HCT116 (cell line): ENCODE measurements at places on chromosomes 13 and 19. TPM values are rescaled to one million over a fixed set of nuclear protein-coding genes. Genes with fewer than 3 reads are reported as not detected.

The DCLK1 gene
- 0.10 TPM for total RNA-seq

The ATXN8OS gene
- total RNA-seq, result not detected

The ZBTB32 gene
- not detected for total RNA-seq

The GSX1 gene
- total RNA-seq, result not detected

The CD37 gene
- 0.76 TPM for total RNA-seq

The POU2F2 gene
- total RNA-seq, result 0.89 TPM

The IGFL3 gene
- total RNA-seq, result not detected

The SWSAP1 gene
- 2.5 TPM for total RNA-seq

The U2AF1L4 gene
- total RNA-seq, result 15.6 TPM

The SIAH3 gene
- not detected for total RNA-seq

The FUT6 gene
- not detected for total RNA-seq

DNA sequence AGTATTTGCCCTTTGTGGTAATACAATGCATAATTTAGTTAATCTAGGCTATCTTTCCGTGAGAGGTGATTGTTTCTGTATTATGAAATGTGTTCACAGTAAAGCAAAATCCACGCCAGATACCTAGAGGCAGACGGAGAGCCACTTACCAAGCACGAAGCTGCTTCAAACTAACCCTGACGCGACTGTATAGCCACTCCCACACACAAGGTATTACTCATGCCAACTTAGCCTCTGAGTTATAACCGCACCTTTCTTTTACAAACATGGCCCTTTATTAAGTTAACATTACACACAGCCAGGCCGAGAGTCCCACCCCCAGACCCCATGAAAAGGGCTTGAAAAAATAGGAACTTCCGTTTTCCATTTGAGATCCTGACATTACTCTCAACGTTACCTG lies 185.7 kb downstream of the ABCC4 start:
- no peak overlapping the region for H3K4me3 ChIP-seq
- no peaks in the 10 kb centered on the region for H3K27me3 ChIP-seq
- DNase-seq, result no peak
- H3K27ac ChIP-seq, result no peak overlapping the region

DNA sequence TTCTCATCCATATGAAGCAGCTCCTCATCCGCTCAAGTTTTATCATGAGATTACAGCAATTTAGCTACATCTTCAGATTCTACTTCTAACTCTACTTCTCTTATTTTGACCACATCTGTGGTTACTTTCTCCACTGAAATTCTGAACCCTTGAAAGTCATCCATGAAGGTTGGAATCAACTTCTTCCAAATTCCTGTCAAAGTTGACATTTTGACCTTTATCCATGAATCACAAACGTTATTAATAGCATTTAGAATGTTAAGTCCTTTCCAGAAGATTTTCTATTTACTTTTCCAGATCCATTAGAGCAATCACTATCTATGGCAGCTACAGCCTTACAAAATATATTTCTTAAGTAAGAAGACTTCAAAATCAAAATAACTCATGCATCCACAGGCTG lies 421.7 kb upstream of the GPC6 start:
- no peaks in the 10 kb centered on the region for H3K27me3 ChIP-seq
- no peak overlapping the region for H3K4me3 ChIP-seq
- no peak overlapping the region for H3K27ac ChIP-seq
- H3K36me3 ChIP-seq, result no peaks in the 10 kb centered on the region
- no peaks in the 10 kb centered on the region for H3K4me1 ChIP-seq

DNA sequence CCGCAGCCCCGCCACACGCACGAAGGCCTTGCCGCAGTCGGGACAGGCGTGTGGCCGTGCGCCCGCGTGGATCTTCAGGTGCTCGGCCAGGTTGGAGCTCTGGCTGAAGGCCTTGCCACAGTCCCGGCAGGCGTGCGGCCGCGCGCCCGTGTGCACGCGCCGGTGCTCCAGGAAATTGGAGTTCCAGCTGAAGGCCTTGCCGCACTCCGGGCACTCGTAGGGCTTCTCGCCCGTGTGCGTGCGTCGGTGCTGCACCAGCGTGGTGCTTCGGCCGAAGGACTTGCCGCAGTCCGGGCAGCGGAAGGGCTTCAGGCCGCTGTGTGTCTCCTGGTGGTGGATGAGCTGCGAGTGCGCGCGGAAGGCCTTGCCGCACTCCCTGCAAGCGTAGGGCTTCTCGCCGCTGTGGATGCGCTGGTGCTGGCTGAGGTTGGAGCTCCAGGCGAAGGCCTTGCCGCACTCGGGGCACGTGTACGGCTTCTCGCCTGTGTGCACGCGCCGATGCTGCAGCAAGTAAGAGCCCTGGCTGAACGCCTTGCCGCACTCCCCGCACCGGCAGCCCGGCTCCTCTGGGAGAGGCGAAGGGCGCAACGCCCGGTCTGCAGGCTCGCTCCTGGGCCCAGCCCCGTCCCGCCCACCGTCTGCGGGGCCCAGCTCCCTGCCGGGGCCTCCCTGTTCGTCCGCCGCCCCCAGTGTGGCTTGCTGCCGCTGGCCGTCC lies 3.6 kb upstream of the A1BG start:
- peaks cover 6% of the 10 kb centered on the region; the same call in 1 of the 2 replicates for H3K4me1 ChIP-seq
- no peak overlapping the region for H3K4me3 ChIP-seq
- no peaks in the 10 kb centered on the region for H3K36me3 ChIP-seq
- H3K27ac ChIP-seq, result no peak overlapping the region
- H3K27me3 ChIP-seq, result no peaks in the 10 kb centered on the region

- no peaks in the 10 kb centered on the region for H3K36me3 ChIP-seq
- DNase-seq, result no peak
- no peak overlapping the region for H3K27ac ChIP-seq
- no peaks in the 10 kb centered on the region for H3K27me3 ChIP-seq
- H3K4me3 ChIP-seq, result no peak overlapping the region
These were observed 79.9 kb downstream of the ZNF431 start for GRCh38 chr19:21221693-21222092.

DNA sequence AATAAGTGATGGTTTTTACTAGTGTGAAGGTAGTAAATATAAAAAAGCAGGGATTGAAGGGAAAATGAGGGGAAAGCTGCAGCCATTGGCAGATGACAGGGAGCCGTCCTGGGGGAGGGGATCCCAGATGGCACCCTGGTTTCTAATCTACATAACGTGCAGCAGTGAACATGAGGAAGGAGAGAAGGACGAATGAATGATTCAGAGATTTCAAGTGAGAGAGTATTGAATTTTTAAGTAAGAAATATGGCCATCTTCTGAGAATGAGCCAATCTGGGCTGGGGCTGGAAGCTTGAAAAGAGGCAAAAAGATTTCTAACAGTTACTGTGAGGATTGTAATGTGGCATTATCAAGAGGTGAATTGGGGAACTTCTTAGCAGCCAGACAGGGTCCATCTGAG lies 414.2 kb downstream of the MYO16 start:
- no peak overlapping the region for H3K27ac ChIP-seq
- H3K36me3 ChIP-seq, result no peaks in the 10 kb centered on the region
- H3K27me3 ChIP-seq, result no peaks in the 10 kb centered on the region
- H3K4me1 ChIP-seq, result no peaks in the 10 kb centered on the region
- no peak overlapping the region for H3K4me3 ChIP-seq
- DNase-seq, result no peak

- no peak overlapping the region for H3K4me3 ChIP-seq
- DNase-seq, result no peak
- no peaks in the 10 kb centered on the region for H3K27me3 ChIP-seq
These were observed 20.8 kb downstream of the PLEKHJ1 start for GRCh38 chr19:2215281-2215751.

DNA sequence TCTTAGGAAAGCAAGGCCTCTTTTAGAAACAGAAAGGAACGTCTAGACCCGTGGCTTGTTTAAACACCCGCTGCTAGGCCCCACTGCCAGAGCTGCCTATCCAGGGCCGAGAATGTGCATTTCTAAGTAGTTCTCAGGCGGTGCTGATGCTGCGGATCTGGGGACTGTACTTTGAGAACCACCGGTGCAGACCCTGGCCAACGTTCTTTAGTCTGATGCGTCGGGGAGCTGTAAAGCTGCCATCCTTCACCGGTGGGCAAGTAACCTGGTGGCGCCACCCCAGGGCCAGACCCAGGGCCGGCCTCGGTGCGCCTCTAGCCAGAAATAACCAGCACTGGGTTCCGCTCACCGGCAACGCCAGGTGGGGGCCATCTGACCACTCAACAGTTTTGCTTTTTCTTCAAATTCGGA lies 47.1 kb downstream of the TGDS start:
- no peaks in the 10 kb centered on the region for H3K36me3 ChIP-seq
- DNase-seq, result peak; percentile 40
- no peaks in the 10 kb centered on the region for H3K27me3 ChIP-seq
- peak overlapping the region; percentile 74 for H3K27ac ChIP-seq
- peak overlapping the region; percentile 64 for H3K4me3 ChIP-seq

GRCh38 chr19:43641333-43641732 lies 1.7 kb upstream of the CADM4 start:
- H3K4me3 ChIP-seq, result no peak overlapping the region
- H3K27me3 ChIP-seq, result peaks cover 7% of the 10 kb centered on the region; the same call in 1 of the 2 replicates
- H3K4me1 ChIP-seq, result peaks cover 10% of the 10 kb centered on the region
- no peak overlapping the region for H3K27ac ChIP-seq

- no peaks in the 10 kb centered on the region for H3K4me1 ChIP-seq
- no peak overlapping the region for H3K27ac ChIP-seq
- no peak for DNase-seq
- no peak overlapping the region for H3K4me3 ChIP-seq
- H3K36me3 ChIP-seq, result no peaks in the 10 kb centered on the region
These were observed 53.7 kb downstream of the USP12 start for GRCh38 chr13:27117952-27118351.

GRCh38 chr19:30784850-30785457 lies 412.8 kb downstream of the ZNF536 start:
- no peak overlapping the region for H3K27ac ChIP-seq
- H3K27me3 ChIP-seq, result no peaks in the 10 kb centered on the region
- no peaks in the 10 kb centered on the region for H3K36me3 ChIP-seq
- no peak overlapping the region for H3K4me3 ChIP-seq

- H3K27me3 ChIP-seq, result no peaks in the 10 kb centered on the region
- no peaks in the 10 kb centered on the region for H3K36me3 ChIP-seq
- peaks cover 37% of the 10 kb centered on the region for H3K4me1 ChIP-seq
- H3K27ac ChIP-seq, result no peak overlapping the region
- no peak overlapping the region; the same call in 1 of the 2 replicates for H3K4me3 ChIP-seq
- DNase-seq, result no peak
These were observed 2.3 kb downstream of the DHRS12 start for GRCh38 chr13:51801631-51802099.

- H3K27ac ChIP-seq, result no peak overlapping the region
- H3K4me3 ChIP-seq, result no peak overlapping the region
- H3K4me1 ChIP-seq, result no peaks in the 10 kb centered on the region
- DNase-seq, result no peak
- no peaks in the 10 kb centered on the region for H3K27me3 ChIP-seq
These were observed 13.3 kb downstream of the ZNF699 start for GRCh38 chr19:9296336-9296735.

GRCh38 chr13:79736356-79736755 lies 255.4 kb downstream of the NDFIP2 start:
- H3K27me3 ChIP-seq, result no peaks in the 10 kb centered on the region
- H3K4me1 ChIP-seq, result no peaks in the 10 kb centered on the region
- no peak overlapping the region for H3K4me3 ChIP-seq
- H3K36me3 ChIP-seq, result no peaks in the 10 kb centered on the region
- no peak for DNase-seq
- no peak overlapping the region for H3K27ac ChIP-seq

- no peak for DNase-seq
- H3K4me1 ChIP-seq, result peaks cover 29% of the 10 kb centered on the region
- H3K27ac ChIP-seq, result no peak overlapping the region
These were observed 17.2 kb downstream of the GTF2F2 start for GRCh38 chr13:45137526-45137925.

DNA sequence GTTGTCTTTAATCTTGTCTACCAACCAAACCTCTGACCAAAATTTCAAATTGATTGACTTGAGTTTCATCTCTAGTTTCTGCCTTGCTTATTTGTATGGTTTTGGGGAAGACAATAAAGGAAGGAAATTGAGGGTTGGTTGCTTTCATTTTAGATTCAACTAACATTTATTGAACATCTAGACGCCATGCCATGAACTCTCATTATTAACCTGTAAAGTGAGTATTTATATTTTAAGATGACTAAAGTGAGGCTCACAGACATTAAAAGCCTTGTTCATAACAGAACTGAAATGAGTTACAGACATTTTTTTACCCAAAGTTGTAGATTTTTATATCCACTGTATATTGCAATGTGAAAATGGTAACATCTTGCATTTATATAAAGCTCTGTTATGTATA lies 239.3 kb downstream of the LMO7 start:
- no peak overlapping the region for H3K27ac ChIP-seq
- H3K27me3 ChIP-seq, result no peaks in the 10 kb centered on the region
- H3K4me1 ChIP-seq, result peaks cover 4% of the 10 kb centered on the region; the same call in 1 of the 2 replicates
- H3K4me3 ChIP-seq, result no peak overlapping the region

- no peak for DNase-seq
- no peak overlapping the region for H3K4me3 ChIP-seq
- H3K4me1 ChIP-seq, result peaks cover 34% of the 10 kb centered on the region
These were observed 11.2 kb downstream of the AXL start for GRCh38 chr19:41230067-41230857.

- no peaks in the 10 kb centered on the region for H3K36me3 ChIP-seq
- H3K4me1 ChIP-seq, result no peaks in the 10 kb centered on the region
- peaks cover 4% of the 10 kb centered on the region; the same call in 1 of the 2 replicates for H3K27me3 ChIP-seq
- no peak overlapping the region for H3K4me3 ChIP-seq
- no peak overlapping the region for H3K27ac ChIP-seq
- no peak for DNase-seq
These were observed 3.5 kb upstream of the SIGLEC7 start for GRCh38 chr19:51138549-51138979.

DNA sequence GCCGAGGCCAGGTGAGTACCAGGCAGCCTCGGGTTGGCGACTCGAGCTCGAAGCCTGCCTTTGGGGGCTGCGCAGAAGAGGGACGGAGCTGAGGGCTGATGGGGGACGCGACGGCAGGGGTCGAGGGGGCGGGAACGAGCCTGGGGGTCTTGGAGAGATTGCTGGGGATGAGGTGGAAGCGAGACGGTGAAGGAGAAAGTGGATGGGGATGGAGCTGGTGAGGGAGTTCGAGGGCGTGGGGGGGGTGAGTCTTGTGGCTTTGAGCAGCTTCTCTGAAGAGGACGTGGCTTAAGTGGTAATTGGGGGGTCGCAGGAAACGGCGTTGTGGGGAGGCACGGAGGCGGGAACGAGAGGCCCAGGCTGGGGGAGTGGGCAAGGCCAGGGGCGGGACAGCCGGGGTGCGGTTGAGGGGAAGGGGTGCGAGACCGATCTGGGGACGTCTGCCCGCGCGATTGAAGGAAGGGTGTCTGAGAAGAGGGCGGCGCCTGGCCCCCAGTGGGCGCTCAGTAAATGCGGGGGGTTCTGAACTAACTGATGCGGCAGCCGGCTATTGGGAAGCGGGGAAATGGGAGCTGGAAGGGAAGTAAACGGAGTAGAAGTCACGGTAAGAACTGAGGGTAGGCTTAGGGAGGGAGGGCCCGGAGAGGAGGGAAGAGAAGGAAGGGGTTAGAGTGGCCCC lies 426 bp downstream of the MYO9B start:
- no peaks in the 10 kb centered on the region for H3K27me3 ChIP-seq
- H3K4me3 ChIP-seq, result peak overlapping the region; percentile 71
- H3K27ac ChIP-seq, result peak overlapping the region; percentile 70

- H3K4me1 ChIP-seq, result peaks cover 53% of the 10 kb centered on the region
- H3K27ac ChIP-seq, result peak within 1 kb of the TSS; percentile 98
- DNase-seq, result no peak
- H3K27me3 ChIP-seq, result no peaks in the 10 kb centered on the region
- H3K4me3 ChIP-seq, result peak within 1 kb of the TSS; percentile 85
These were observed at the start of gene BCL3 for GRCh38 chr19:44748426-44749254. BCL3 (plus strand) TSS chr19:44748708; CDS start chr19:44748791, 83 bp downstream.

- DNase-seq, result no peak
- H3K27ac ChIP-seq, result no peak overlapping the region
- no peaks in the 10 kb centered on the region for H3K4me1 ChIP-seq
- H3K36me3 ChIP-seq, result 0 out of 2 replicates have a peak, but pooled peaks cover 5% of the 10 kb centered on the region
- H3K27me3 ChIP-seq, result no peaks in the 10 kb centered on the region
- H3K4me3 ChIP-seq, result no peak overlapping the region
These were observed 10.7 kb downstream of the TPGS1 start for GRCh38 chr19:517721-518597.
